ENCODE measurements at places on chromosomes 5 and 9.

DNA sequence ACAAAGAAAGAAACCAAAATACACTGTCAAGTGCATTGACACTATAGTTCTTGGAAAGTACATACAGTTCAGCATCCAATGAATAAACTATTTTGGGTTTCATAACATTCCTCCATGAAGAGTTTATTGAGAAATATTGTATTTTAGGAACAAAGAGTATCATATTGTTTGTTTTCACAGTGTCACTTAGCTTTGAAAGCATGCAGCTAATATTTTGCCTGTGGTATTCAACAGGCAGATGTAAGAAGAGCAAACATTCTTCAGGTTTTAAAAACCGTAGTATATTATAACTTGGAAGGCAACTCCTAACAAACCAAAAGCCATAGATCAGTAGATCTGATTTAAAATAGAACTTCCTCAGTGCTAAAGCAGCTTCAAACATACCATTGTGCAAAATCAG is 4.5 kb downstream of the PRELID2 start:
- DNase-seq: no peak

DNA sequence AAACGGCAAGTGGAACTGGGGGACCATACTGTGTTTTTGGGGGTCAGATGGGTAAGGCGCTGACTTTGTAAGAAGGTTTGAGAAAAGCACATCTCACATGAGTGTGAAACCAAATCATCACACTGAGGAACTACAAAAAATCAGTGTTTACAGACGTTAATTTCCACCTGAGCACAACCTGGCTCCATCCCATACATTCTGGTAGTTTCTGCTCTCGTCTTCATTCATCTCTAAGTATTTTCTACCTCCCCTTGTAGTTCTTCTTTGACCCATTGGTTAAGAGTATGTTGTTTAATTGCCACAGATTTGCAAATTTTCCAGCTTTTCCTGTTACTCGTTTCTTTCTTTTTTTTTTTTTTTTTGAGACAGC is 8.9 kb upstream of the DPP7 start:
- DNase-seq: no peak

DNA sequence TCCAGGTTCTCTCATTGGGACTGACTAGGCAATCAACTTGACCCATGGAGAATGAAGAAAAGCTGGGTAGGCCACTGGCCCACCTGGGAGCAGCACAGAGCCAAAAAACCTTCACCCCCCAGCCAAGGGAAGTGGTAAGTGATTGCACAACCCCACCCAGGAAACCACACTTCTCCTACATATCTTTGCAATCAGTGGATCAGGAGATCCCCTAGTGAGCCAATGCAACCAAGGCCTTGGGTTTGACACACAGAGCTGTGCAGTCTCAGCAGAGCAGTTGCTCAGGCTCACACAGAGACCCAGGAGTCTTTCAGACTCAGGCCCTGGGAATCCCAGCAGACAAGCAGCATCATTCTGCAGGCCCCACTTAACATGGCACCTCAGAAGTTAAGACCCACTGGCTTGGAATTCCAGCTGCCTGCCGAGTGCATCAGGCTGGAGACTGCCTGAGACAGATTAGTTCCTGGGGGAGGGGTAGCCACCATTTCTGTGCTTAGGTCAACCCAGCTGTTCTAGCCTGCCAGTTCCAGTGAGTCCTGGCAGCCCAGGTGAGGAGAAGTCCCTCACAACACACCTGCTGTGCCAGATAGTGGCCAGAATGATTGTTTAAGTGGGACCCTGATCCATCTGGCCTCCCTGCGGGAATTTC is 136.4 kb downstream of the SAXO1 start:
- DNase-seq: no peak

- no peak for DNase-seq
These were observed 126.6 kb upstream of the BASP1 start for GRCh38 chr5:17090839-17091238.

DNA sequence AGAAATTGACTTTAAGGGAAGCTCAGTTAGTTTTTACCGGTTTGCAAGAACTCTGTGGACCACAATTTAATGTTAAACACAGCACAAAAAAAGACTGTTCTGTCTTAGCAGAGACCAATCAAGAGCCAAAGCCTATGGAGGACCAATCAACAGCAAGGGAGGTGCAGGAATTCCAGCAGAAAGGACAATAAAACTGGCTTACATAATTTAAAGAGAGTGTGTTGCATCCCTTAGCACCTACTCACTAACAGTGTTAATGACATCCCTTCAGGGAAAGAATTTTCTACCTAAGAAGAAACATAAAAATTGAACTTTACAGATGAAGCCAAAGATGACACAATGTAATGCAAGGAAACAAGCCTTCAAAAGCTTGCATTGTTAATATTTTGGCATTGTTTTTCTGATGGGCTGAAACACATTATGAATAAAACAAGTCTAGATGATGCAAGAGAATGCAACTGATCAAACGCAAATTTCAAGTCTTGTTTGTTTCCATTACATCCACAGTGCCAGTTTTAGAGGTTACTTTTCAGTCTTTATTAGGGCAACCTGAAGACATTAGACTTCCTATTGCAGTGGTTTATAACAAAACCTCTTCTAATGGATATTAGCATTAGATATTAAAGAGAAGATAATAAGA is 111.3 kb upstream of the FST start:
- no peak for DNase-seq

DNA sequence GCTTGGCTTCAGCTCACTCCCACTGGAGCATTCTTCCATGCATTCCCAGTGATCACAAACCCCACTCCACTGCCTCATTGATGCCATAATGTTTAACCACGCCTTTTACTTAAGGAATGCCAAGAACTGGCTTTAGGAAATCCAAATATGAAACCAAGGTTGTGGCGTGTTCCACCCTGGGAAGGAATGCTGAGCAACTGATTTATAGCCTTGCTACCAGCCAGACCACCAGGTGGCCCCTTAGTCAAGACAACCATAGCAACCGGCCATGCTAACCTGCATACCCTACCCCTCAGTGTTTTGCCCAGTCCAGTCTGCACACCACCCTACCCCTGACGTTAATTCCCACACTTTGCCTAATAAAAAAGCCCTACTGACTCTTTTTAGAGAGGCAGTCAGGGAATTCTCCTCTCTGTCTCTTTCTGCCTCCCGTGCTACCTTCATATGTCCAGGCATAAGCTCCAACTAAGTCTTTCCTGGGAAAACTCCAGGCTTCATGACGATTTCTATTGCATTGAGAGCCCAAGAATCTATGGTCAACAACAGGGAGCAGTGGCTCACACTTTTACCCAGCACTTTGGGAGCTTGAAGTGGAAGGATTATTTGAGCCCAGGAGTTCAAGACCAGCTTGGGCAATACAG is 27.0 kb upstream of the PRRC2B start:
- DNase-seq: peak; percentile 24

DNA sequence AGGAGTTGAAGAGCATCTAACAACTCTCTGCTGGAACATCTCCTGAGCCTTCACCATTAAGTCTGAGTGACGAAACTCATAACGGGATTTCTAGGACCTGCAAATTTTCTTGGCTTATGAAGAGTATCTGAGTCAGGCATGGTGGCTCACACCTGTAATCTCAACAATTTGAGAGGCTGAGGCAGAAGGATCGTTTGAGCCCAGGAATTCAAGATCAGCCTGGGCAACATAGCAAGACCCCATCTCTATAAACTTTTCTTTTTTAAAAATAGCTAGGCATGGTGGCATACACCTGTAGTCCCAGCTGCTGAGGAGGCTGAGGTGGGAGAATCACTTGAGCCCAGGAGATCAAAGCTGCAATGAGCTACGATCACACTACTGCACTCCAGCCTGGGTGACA is 48.8 kb downstream of the EPB41L4B start:
- DNase-seq: no peak

Measured in Ammon's horn (tissue), 1 donor.